ENCODE measurements at places on chromosomes 5 and 9. TPM values are rescaled to one million over a fixed set of nuclear protein-coding genes. Genes with fewer than 3 reads are reported as not detected.

Gene ADAMTS13
- 6.0 TPM for total RNA-seq

Gene CCDC187
- total RNA-seq = under 0.01 TPM

Gene SH3TC2
- 1.5 TPM for total RNA-seq

Gene GRM6
- total RNA-seq = not detected

Gene GALNT12
- 16.5 TPM for total RNA-seq

Gene GGTA1
- not detected for total RNA-seq

Gene LRRC19
- not detected for total RNA-seq

Gene THBS4
- total RNA-seq = 11.9 TPM

Data from smooth muscle cell of trachea (primary cell).